Hepatic stellate cell (primary cell): ENCODE measurements at places on chromosomes 11 and 22.
A peak's percentile ranks its signal among the peaks of the same experiment; 100 is the strongest.

- DNase-seq, result no peak
Observed at GRCh38 chr11:35013514-35014233, 97.3 kb downstream of the PDHX start.

- DNase-seq, result no peak
Observed at GRCh38 chr22:20956258-20957101, 10.6 kb upstream of the AIFM3 start.

DNA sequence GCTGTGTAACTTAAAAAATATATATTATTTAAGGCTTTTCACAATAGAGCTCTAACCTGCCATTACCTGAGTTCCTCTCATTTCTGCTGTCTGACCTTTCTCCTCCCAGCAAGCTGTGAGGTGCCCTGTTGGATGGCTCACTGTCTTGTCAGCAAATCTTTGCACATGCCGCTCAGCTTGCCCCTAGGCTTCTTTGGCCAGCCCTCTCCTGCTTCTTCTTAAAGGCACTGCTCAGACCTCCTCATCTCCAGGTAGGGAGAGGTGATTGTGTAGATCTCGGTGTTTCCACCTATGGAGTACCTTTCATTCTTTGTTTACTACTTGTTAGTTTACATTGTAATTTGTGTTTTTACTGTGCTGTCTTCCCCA lies 96.5 kb downstream of the EXT2 start:
- no peak for DNase-seq

- DNase-seq, result no peak
Observed at GRCh38 chr11:8779107-8779506, 96.5 kb downstream of the RPL27A start.

- no peak for DNase-seq
Observed at GRCh38 chr11:2741377-2742131, 41.8 kb upstream of the KCNQ1OT1 start.

- DNase-seq, result no peak
Observed at GRCh38 chr11:60785136-60785535, at the start of gene MS4A10. MS4A10 (plus strand) TSS chr11:60785333; CDS start chr11:60790336, 5,003 bp downstream.

DNA sequence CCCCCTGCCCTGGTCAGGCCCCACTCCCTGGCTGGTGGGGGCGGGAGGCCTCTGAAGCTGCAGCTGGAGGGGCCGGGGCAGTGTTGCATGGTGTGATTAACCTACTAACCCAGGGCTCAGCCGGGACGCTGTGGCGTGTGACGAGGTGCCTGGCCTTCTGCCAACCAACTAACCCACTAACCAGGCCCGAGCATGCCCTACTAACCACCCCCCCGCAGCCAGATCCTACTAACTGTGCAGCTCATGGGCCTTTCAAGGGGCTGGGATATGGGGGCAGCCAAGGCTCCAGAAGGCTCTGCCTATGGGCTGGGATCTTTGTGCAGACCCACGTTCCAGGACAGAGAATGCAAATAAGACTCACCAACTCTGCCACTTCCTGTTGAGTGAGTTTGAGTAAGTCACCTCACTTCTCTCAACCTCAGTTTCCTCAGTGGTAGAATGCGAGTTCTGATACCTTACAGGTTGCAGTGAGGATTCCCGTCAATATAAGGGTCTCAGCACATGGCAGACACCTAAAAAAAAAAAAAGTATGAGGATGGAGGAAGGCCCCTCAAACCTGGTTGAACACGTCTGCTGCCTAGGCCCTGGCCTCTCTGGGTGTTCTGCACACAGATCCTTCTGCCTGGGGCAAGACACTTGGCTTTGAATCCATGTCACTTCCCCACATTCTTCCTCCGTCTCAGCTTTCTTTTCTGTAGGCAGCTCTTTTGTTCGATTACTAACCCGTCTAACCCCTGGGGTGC lies 14.1 kb downstream of the MIAT start:
- DNase-seq, result no peak

GRCh38 chr11:61896665-61897386 lies 5.5 kb upstream of the FADS3 start:
- no peak for DNase-seq

- no peak for DNase-seq
Observed at GRCh38 chr11:68328374-68329091, 16.1 kb downstream of the LRP5 start.

DNA sequence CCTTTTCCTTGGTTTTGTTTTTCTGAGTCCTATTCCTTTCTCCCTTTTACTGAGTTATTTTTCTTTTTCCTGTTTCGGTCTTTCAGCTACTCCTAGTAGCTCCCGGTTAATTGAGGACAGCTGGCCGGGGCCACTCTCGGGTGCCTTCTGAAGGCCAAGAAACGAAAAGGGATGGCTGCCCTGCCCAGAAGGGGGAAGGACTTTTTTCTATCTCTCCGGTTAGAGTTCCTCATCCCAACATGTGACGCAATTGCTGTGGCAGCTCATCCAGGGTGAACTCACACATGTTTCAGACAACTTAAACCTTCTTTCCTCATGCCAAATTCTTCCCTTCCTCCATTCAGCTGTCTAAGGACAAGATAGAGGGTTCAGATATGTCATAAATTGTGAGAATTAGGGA lies 83.6 kb downstream of the PIWIL4 start:
- peak; percentile 16 for DNase-seq

DNA sequence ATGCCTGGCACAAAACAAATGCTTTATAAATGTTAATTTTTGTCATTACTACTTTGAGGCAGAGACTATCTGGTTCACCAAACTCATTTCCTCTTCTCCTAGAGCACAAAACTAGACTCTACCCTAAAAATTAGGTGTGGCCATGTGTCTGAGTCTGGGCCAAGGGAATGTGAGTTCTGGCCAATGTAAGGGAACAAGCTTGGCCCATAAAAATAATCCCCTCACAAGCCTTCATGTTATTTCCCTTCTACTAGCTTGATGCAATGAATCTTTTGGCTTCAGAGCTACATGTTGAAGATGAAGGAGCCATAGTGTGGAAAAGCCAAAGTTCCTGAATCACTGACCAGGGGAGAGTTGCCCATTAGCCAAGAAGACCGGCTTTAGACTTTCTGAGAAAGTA lies 406.5 kb upstream of the CCDC90B start:
- DNase-seq, result no peak

GRCh38 chr11:58192229-58192628 lies 3.4 kb downstream of the OR9Q2 start:
- DNase-seq, result no peak

DNA sequence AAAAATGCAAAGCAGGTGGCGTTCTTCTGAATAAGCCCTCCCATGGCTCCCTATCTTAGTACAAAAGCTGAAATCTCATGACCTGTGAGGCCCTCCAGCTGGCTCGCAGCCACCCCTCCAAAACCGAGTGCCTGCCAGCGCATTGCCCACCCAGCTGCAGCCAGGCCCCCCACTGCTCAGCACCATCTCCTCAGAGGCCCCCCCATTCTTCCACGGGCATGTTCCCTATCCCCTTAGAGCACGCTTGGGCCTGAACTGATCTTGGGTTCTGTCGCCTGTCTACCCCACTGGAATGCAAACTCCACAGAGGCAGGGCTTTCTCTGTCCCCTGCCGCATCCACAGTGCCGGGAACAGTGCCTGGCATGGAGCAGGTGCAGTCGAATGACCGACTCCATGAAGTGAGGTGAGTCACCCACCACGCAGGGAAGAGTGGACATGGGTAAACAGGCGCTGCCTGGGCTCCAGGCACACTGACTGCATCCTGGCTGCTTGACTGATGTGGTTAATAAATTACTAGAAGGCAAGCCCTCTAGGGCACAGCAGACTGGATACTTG lies 11.3 kb upstream of the EFCAB6 start:
- DNase-seq, result no peak

- DNase-seq, result no peak
Observed at GRCh38 chr22:48491451-48491941, 1336.2 kb downstream of the BRD1 start.

- peak; percentile 98 for DNase-seq
Observed at GRCh38 chr22:19986410-19987341, 29.9 kb downstream of the ARVCF start.

GRCh38 chr11:45332276-45332934 lies 46.3 kb upstream of the SYT13 start:
- DNase-seq, result peak; percentile 63

GRCh38 chr11:46930089-46930488 lies 6.5 kb upstream of the CSTPP1 start:
- DNase-seq, result no peak

DNA sequence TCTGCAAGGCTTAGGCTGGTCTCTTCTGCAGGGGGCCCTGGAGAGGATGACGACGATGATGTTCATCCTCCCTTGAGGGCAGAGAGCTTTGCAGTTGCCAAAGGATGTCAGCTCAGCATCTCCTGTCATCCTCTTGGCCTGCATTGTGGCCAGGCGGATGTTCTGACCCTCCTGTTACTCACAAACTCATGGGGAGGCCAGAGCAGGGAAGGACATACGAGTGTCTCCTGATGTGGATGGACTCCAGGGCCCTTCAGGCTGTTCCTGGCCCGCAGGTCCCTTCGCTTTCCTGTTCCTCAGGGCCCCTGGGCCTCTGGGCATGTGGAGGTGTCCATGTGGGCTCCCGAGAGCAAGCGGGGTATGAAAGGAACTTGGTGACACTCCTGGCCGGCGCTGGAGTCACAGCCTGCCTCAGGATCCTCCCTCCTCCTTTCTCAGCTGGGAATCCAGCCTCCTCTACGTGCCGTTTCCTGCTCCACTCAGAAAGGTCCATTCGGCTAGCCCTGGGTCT lies 8.5 kb downstream of the ADORA2A start:
- peak; percentile 66 for DNase-seq

DNA sequence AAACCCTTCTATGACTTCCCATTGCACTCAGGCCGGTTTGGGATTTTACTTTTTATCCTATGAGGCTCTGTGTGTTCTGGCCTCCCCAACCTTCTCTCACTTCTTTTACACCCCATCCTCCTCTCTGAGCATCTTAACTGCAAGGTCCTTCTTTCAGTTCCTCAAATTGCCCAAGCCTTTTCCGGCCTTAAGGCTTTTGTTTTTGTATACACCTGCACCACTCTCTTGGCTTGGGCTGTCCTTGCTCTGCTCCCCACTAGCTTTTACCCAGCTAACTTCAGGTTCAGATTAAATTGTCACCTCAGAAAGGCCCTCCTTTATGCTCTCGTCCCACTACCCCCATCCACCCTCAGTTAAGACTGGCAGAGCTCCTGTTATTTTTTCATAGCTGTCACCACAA lies 55.5 kb downstream of the FAM83F start:
- DNase-seq, result no peak

DNA sequence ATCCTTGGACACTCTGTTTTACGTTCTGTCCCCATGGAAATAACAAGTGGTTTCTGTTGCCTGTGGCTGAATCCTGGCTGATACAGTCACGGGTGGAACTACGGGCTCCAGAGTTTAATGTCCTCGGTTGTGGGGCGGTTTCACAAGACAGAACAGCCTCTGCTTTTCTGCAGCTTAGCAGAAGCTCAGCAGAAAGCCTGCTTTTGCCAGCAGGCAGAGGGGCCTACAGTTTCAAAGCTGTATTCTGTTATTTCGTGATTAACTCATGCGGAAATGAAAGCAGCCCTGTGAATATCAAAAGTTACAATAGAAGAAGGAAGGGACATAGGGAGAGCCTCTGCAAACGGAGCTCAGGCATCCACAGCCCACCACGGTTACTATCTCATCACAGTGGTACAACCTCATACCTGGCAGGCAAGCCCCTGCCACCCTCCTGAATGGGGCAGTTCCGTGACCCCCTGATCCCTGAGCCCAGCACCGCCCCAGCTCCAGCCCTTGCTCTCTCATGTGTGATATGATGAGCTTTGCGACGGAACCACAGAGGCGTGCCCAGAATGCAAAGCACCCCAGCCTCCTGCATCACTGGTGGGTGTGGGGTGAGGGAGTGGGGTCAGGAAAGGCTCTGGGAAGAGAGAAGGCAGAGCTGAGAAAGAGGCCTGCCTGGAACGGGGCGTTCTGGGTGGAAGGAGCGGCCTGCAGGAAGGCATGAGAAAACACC lies 360.6 kb downstream of the BRD1 start:
- no peak for DNase-seq

- no peak for DNase-seq
Observed at GRCh38 chr11:132217856-132218255, 847.4 kb downstream of the NTM start.

GRCh38 chr11:125005491-125005890 lies 51.5 kb downstream of the CCDC15 start:
- no peak for DNase-seq

DNA sequence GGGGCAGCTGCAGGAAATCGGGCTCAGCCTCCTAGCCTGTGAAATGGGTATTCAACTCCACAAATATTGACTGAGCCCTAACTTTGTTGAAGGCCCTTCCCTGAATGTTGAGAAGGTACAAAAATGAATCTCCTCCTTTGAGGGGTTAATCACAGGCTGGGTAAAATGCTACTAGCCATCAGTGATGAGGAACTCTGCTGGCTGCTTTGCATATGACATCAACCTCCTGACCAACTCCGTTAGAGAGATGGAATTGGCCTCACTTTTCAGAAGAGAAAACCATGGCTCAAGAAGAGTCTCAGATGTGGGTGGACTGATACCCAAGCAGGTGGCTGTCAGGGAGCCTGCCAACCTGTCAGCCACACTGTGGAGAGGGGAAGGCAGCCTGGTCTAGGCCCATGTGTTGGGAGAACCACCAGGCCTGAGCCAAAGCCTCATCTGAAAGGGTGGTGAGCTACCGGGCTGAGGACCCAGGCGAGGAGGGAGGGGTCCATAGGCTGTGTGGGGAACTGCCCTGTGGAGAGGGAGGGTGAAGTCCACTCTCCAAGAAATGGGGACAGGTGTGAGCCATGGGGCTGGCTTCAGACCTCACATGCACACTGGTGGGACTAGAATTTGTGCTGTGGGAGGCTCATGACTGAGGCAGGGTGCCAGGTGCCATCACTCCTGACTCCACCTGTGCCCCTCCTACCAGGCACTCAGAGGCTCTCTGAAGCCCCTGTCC lies 11.8 kb downstream of the CDCA5 start:
- DNase-seq, result no peak

GRCh38 chr11:69221086-69221485 lies 65.4 kb downstream of the SMIM38 start:
- no peak for DNase-seq

DNA sequence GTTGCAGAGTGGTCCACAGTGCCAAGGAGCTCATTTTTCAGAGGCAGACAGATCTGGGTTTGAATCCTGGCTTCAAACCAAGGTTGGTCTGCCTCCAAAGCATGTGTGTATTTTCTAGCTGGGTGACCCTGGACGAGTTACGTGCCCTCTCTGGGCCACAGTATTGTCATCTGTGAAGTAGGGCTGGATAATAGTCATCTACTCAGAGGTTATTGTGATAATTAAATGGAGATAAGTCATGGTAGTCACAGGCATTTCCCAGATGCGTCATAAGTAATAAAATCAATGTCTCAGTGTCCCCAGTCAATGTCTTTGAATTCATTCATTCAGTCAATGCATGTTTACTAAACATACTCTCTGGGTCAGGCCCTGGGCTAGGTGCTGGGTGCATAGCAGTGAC lies 8.6 kb downstream of the OMP start:
- DNase-seq, result no peak

- no peak for DNase-seq
Observed at GRCh38 chr11:60594998-60595642, 79.9 kb downstream of the MS4A13 start.

GRCh38 chr22:20080776-20081654 lies 974 bp downstream of the DGCR8 start:
- peak; percentile 57 for DNase-seq

DNA sequence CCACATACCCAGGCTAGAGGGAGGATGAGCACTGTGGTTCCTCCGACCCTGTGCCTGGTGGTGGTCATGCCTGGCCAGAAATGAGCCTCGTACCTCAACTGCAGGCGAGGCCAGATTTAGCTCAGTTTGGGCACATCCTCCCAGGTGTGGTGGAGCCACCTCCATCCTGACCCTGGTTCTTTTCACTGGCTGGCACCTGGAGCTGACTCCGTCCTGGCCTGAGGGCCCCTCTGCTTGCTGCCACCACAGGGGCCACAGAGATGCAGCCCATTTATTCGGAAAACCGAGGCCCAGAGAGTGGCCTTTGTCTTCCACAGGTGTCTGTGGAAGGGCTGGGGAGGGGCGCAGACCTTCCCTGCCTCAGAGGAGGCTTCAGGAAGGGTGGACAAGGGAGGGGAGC lies 9.0 kb upstream of the ARFGAP3 start:
- no peak for DNase-seq
